ENCODE measurements at places on chromosomes 7 and 10.

- no peak for DNase-seq
These were observed 54.3 kb downstream of the BMS1 start for GRCh38 chr10:42836771-42837468.

DNA sequence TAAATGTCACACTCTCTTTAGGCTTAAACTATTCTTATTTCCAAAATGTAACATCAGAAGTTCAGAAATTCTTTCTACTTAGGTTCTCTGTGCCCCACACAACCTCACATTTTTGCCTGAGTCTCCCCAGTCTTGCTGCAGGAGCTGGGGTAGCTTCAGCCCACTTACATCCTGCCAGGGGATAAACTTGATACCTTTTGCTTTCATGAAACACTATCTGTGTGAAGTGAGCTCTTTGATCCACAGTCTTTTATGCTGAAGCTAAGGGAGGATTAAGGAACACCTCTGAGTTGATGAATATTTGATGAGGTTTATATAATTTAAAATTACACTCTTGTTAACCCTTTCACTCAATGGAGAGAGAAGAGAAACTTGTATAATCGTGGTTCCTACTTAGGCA is 341.0 kb downstream of the AUTS2 start:
- DNase-seq = no peak

- peak; percentile 31 for DNase-seq
These were observed 16.1 kb downstream of the ANKRD16 start for GRCh38 chr10:5873515-5873995.

GRCh38 chr10:51709324-51709972 is 10.1 kb upstream of the CSTF2T start:
- no peak for DNase-seq

GRCh38 chr10:45653454-45653853 is 19.1 kb downstream of the ZFAND4 start:
- no peak for DNase-seq

GRCh38 chr7:132941905-132942304 is 140.0 kb downstream of the CHCHD3 start:
- DNase-seq = no peak

DNA sequence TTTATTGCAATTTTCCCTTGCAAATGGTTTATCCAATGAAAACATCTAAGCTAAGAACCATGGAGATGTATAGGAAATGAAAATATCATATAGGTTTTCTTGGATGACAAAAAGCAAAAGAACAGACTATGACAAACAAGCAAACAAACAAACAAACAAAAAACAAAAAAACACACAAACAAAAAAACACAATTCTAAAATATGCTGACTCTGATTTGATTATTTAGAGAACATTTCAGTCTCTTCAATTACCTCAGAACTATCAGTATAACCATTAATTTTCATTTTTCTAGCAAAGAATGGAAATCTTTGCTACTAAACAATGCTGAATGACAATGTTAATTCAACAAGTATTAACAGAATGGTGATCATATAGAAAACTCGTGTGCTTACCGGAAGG is 369.5 kb upstream of the LRRN3 start:
- no peak for DNase-seq

DNA sequence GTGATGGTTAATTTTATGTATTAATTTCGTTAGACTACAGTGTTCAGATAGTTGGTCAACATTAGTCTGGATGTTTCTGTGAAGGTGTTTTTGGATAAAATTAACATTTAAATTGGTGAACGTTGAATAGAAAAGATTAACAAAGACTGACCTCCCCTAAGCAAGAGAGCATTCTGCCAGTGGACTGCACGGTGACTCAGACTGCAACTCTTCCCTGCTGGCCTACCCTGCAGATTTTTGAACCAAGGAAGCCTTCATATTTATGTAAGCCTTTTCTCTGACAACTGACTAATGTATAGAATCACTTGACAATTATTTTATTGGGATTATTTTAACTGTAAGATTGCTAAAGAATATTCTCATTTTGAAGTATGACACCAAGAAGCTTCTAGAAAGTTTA is 7.9 kb upstream of the ZNF248 start:
- DNase-seq = no peak

DNA sequence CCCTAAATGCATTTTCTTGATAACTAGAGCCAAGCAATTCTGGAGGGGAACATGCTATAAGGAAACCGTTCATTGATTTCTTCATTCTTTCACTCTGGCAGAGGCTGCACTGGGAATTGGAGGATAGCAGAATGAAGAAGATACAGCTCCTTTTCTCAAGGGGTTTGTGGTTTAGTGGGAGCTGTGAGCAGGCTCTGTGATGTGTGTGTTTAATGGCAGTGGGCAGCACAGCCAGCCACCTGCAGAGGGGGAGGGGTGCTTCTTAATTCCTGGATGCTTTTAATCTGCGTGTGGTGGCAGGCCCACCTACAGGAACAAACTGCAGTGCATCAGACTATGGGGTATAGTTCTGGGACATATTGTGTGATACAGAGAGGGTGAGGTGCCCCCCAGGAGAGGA is 31.9 kb downstream of the RPS24 start:
- no peak for DNase-seq

- no peak for DNase-seq
These were observed 80.0 kb downstream of the CFAP58 start for GRCh38 chr10:104433669-104434068.

- DNase-seq = no peak
These were observed 105.6 kb downstream of the APBB1IP start for GRCh38 chr10:26543567-26544306.

GRCh38 chr7:37918526-37918925 is 1.9 kb upstream of the SFRP4 start:
- no peak for DNase-seq

- no peak for DNase-seq
These were observed 73.0 kb downstream of the ADCY1 start for GRCh38 chr7:45646996-45647825.

- no peak for DNase-seq
These were observed 36.5 kb downstream of the KLF6 start for GRCh38 chr10:3748484-3748883.

DNA sequence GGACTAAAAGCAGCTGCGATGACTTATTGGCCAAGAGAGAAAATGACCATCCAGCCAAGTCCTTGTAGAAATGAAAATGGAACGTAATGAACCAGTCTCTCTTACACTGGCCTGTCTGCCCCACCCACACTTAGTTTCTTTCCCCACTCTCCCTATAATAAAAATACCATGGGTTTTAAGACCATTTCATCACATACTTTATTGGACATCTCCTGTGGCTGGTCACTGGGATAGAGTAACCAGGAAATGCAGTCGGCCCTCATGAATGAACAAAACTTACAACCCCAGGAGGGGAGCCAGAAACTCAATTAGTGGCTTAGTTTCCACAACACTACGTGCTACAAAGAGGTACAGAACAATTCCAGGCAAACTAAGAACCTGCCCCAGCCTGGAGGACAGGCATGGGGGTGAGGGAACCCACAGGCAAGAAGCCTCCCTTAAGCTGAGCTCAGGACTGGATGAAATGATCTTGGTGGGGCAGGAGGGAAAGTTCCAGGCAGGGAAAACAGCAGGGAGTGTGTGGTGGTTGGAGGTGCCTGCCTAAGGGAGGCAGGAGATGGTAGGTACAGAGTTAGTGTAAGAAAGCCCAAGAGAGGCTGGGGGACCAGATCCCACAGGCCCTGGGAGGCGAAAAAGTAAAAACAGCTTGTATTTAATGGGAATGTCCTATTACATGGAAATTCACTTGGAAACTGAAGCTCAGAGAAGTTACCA is 29.6 kb downstream of the MKI67 start:
- DNase-seq = no peak

- DNase-seq = no peak
These were observed 74.5 kb downstream of the LANCL2 start for GRCh38 chr7:55439627-55440026.

- DNase-seq = no peak
These were observed 40.9 kb downstream of the NAMPT start for GRCh38 chr7:106243893-106244292.

GRCh38 chr10:72175149-72175548 is 40.7 kb upstream of the ANAPC16 start:
- DNase-seq = no peak
